ENCODE measurements at places on chromosomes 2 and 18.

- DNase-seq: no peak
Observed at GRCh38 chr2:182584462-182584861, 131.6 kb upstream of the DNAJC10 start.

DNA sequence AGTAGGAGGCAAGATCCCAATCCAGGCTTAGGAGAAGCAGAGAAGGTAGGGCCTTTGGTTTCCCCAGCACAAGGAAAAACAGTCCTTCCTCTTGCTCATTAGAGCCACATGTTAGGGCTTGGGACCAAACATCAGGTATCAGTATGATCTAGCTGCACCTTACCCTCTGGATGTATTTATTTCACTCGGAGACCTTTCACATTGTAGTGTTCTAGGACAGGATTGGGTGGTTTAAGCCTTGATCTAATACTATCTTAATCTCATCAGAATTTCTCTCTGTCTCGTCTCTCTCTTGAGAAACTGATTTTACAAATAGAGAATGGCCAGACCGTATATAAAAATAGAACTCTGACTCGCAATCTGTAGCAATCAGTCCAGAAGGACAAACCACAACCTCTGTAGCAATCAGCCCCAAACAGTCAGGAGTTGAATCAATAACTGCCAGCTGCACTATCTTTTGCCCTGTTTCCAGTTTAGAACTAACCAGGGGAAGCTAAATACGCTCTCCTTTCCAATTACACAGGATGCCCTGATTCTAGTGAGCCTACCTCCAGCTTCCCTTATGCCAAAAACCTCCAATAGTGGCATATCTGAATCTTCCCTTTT is 207.1 kb downstream of the TDRD15 start:
- DNase-seq: no peak

DNA sequence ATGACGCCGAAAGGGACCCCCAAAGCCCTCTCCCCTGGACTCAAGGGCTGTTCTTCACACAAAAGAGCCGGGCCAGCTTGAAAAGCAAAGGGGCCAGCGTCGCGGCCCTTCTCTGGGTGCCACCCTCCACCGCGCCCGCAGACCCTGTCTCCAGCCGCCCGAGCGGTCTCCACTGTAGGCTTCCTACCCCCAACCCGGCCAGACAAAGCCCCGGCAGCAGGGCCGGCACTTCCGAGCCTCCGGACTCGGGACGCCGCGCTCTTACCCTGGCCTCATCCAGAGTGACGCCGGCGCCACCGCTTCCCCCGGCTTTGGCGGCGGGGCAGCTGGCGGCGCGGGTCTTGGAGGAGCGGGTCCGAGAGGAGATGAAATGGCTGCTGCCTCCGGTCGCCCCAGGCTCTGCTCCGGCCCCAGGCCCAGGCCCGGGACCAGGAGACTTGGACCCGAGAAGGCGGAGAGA is 603 bp downstream of the ATAD2B start:
- peak; percentile 63 for DNase-seq

GRCh38 chr2:239306274-239307220 is 94.3 kb downstream of the HDAC4 start:
- DNase-seq: no peak

GRCh38 chr2:37318401-37318800 is 6.2 kb downstream of the PRKD3 start:
- no peak for DNase-seq

Measured in NCI-H82 (cell line).